Liver (tissue), 10 donors: ENCODE measurements at places on chromosomes 4 and X. TPM values are rescaled to one million over a fixed set of nuclear protein-coding genes. Genes with fewer than 3 reads are reported as not detected.

DNA sequence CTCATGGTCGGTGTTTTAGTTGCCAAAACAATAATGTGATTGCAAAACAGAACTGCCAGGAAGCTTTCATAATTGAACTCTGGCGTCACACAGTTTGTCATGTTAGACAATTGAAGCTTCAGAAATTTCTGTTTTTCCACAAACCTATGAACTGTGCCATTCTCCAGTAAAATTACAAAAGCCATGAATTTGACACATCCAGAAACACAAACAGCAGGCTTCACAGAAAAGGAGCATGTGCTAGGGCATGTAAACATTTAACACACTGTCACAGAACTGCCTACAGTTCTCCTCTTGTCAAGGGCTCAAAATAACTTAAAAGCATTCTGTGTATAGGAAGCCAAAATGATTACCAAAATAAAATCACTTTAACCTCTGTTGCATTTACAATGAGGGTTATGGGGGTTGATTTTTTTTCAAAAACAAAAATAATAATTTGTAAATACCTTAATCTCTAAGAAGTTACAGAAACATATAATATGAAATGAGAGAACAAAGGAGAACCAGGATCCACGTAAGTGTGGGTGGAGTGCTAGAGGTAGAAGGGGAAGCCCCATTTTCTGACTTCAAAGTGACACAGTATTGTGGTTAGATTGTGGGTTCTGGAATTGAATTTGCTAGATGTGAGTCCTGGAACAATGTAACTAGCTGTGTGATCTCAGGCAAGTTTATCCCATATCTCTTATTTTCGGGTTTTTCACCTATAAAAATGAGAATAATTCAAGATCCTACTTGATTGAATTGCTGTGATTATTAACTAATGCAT lies 295.0 kb downstream of the CENPC start:
- no peak for DNase-seq

DNA sequence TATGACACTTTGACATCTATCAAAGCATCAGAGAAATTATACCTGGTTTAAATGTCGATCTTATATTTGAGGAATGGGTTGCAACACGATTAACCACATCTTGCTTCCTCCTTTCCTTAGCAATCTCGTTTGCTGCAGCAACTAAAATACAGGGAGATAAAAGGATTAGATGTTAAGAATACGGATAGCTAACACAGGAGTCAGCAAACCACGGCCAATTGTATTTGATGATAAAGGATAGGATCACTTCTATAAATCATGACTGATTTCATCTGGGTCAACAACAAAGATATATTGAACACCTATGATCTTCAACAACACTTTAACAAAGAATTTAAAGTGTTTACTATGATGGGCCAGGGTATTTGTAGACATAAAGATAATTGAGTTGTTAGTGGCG lies 5.0 kb downstream of the MAP7D3 start:
- no peak for DNase-seq

DNA sequence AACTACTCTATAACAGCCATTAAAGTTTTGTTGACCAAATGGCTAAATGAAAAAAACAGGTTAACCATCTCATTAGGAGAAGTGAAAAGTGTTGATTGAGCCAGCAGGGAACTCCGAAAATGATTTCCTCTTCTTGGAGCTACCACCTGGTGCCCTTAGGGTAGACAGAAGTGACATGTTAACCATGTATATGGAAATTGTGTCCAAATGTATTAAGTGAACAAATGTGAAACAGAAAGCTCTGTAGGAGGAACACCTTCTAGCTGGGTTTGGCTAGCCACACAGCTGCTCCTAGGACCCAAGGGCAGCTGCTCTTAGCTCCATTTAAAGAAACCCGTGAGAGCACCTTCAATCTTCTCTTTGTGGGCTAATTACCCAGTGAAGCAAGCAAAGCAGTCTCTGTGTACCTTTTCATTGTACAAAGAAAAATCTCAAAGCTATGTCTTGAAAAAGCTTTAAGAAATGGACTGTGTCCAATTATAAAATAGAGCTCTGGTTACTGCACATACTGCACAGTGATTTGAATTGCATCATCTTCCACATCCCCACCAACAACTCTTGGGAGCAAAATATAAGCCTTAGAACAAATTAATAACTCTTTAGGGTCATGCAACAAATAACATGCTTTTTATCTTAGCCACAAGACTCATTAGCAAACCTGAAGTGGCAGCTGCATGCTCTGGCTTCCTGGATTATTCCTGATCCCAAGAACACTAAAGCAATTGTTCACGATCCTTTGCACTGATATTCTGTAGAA lies 59.2 kb upstream of the PARM1 start:
- DNase-seq = no peak

DNA sequence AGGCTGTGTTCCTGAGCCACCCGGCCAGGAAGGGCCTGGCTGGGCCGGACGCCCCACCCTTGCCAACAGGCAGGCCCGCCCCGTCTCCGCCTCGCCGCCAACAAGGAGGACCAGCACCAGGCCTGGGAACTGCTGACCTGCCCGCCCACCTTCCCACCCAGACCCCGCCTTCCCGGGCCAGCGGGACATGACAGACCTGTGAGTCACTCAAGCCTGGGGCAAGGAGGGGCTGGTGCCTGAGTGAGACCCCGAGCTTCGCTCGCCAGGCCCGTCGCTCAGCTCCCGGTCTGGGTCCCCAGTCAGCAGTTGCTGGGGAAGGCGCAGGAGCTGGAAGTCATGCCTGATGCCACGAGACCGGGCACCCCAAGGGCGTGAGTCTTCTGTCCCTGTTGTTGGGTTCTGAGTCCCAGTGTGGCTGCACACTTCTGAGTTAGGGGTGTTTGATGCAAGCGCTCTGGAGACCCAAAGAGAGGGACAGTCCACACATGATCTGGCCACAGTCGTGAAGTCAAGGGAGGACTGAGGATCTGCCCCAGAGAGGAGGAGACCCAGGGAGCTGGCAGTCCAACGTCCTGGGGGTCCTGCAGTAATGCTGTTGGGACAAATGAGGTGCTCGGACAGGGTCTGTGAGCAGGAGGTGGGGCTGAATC lies at the start of gene DNASE1L1:
DNASE1L1 (minus strand) TSS at position 33 of the 650 bp plus-strand sequence. CDS start 3,686 bp downstream, outside the sequence.
- DNase-seq = peak; percentile 75

GRCh38 chr4:123497340-123497739 lies 100.7 kb downstream of the SPRY1 start:
- DNase-seq = no peak

DNA sequence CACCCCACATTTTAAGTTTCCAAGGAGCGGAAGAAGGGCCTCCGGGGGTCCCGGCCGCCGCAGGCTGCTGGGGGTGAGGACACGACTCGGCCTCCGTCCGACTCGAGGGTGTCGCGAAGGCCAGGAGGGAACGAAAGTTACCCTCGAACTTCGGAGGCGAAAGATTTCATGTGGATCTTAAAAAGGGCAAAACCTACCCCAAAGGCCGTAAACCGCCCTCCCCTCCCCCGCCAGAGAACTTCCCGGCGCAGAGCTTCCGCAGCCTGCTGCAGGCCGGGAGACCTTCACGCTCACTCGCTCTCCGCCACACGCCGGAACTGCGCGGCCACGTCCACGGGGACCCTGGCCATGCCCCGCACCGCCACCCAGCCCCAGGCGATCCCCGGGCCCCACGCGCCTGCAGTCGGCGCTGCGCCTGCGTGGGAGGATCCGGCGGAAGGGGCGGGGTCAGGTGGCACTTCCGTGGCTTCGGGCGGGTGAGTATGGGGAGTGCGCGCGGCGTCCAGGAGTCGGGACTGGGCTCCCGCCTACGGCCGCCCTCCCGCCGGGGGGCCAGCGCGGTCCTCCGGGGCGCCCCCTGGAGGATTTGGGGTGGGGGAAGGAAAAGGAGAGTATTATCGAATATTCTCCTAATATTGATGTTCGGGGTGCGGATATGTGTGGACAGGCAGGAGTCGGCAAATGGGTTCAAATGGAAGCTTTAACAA lies at the start of gene MMAA:
MMAA (plus strand) TSS at position 454 of the 707 bp plus-strand sequence. CDS start 19,755 bp downstream, outside the sequence.
- DNase-seq = peak; percentile 95

DNA sequence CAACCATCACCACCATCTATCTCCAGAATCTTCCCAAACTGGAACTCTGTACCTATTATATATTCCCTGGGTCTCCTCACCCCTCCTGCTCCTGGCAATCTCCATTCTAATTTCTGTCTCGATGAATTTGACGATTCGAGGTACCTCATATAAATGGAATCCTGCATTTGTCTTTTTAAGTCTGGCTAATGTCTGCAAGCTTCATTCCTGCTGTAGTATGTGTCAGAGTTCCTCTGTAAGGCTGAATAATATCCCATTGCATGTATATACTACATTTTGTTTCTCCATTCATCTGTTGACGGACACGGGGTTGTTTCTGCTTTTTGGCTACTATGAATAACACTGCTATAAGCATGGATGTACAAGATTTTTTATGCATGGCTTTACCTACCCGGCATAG lies 19.5 kb downstream of the PRKG2 start:
- DNase-seq = no peak

- no peak for DNase-seq
Observed at GRCh38 chr4:118814058-118814457, 21.9 kb downstream of the SEC24D start.

GRCh38 chr4:15410750-15411149 lies 17.1 kb upstream of the C1QTNF7 start:
- no peak for DNase-seq

DNA sequence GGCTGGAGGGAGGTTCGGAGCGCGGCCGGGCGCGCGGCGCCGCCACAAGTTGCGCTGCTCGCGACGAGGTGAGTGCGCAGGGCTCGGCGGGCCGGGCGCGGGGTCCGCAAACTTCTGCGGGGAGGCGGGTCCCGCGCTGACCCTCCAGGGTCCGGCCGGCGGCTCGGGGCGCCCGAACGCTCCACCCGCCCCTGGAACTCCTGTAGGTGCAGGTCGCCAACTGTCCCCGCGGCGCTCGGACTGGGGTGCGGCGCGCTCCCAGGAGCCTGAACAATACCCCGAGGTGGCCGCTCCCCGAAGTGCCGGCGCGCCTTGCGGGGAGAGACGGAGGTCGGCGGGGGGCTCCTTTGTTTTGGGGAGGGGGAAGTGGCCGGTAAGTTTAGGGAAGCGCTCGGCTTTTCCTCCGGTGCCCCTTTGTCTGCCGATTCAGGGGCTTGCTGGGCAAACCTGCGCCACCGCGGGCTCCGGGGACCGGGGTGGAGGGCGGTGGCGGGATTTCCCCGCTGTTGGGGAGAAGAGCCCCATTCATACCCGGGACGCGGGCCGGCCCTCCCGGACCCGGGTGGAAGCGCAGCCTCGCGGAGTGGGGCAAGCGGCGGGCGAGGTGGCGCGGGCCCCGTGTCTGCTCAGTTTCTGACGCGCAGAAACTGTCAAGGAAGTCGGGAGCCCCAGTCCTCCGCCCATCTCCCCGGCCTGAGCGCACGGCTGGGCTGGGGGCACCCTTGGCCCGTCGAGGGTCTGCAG lies 694 bp downstream of the TBL1X start:
- no peak for DNase-seq

GRCh38 chrX:95383778-95384177 lies 1300.9 kb upstream of the DIAPH2 start:
- no peak for DNase-seq

DNA sequence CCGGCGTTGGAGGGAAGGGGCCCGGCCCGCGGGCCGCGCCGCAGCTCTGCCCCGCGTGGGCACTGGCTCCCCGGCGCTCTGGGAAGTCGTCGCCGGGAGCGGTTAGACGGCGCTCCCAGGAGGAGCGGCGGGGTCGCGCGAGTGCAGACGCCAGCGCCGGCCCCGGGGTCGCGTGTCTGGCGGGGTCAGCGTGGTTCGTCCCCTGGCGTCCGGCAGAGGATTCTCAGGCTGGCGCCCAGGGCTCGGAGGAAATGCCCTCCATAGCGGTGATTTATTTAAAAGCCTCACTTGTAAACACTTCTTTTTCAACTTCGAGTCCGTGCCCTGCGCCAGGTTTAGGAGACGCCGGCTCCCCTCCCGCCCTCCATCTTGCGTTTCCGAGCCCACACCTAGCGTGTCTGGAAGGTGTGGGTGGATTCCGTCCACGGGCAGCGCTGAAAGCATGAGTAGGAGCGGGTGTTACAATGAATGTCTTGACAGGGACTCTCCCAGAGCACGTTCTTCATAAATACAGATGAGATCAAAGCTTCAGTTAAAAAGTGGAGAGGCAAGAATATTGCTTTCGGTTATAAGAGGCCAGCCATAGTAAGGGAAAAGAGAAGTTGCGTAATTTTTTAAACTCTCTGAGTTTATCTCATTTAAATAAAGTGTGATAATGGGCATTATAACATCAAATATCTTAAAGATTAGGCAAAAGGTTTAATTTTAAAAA lies 692 bp downstream of the FAM241A start:
- peak; percentile 57 for DNase-seq

- no peak for DNase-seq
Observed at GRCh38 chr4:144259285-144259684, 118.8 kb upstream of the GYPA start.

GRCh38 chr4:158966091-158966490 lies 136.8 kb upstream of the RAPGEF2 start:
- DNase-seq = no peak

DNA sequence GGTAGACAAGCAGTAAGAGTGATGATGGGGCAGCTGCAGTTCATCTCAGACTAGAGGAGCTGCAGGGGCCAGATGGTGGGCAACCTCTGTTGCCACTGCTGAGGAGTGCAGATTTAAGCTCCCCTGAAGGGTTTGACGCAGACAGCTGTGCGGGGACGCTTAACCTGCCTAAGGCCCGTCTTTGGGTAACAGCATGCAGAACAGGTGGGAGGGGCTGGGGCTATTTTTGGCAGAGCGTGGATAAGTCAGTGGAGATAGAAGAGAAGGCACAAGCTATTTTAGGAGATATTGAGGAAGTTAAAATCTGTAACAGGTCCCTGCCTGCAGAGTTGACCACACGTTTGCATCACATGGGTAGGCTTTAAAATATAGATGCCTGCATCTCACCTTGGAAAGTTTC lies 10.5 kb downstream of the CD99 start:
- no peak for DNase-seq

- no peak for DNase-seq
Observed at GRCh38 chr4:133062851-133063250, 86.2 kb upstream of the PCDH10 start.

- no peak for DNase-seq
Observed at GRCh38 chr4:62871078-62871477, 1538.2 kb downstream of the TECRL start.

GRCh38 chr4:13296986-13297385 lies 187.2 kb downstream of the RAB28 start:
- DNase-seq = no peak

DNA sequence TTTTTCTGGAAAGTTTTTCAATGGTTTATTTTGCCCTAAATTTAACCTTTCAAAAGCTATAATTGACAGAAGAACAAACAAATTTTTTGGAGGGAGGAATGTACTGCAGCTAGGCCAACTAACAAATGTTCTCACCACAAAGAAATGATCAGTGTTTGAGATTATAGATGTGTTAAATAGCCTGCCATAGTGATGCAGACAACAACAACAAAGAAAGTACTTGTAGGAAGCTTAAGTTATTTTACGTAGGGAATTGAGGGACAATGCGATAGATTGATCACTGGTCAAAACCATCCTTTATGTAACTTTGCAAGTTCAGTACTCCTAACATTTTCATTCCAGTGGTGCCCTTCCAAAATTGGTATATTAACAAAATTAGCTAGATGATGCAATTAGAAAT lies 340.4 kb downstream of the SH3BGRL start:
- no peak for DNase-seq

The IL15 gene
- total RNA-seq = 0.93 TPM

The UGT2A1 gene
- total RNA-seq = 0.17 TPM

The MAGEA2B gene
- total RNA-seq = not detected

The CXCL1 gene
- not detected for total RNA-seq

The SSX3 gene
- not detected for total RNA-seq

The TCEAL5 gene
- total RNA-seq = 0.89 TPM
